ENCODE measurements at places on chromosomes 12 and 14. TPM values are rescaled to one million over a fixed set of nuclear protein-coding genes. Genes with fewer than 3 reads are reported as not detected.

- DNase-seq = no peak
Observed at GRCh38 chr14:32206552-32206951, 3.5 kb upstream of the RNU6-8 start.

- DNase-seq = no peak
Observed at GRCh38 chr12:42284876-42285275, 41.0 kb downstream of the ZCRB1 start.

ERP27 gene
- total RNA-seq = 0.19 TPM

TPH2 gene
- total RNA-seq = not detected

GNB3 gene
- 4.0 TPM for total RNA-seq
